Ovary (tissue), 10 donors: ENCODE measurements at places on chromosomes 1 and 21.

GRCh38 chr21:33266050-33266788, at the start of gene IL10RB:
IL10RB (plus strand) TSS chr21:33266367; CDS start chr21:33266466, 99 bp downstream.
- peak; percentile 75 for DNase-seq

- DNase-seq, result no peak
These were observed 8.7 kb downstream of the TRIM11 start for GRCh38 chr1:228397966-228398365.

- DNase-seq, result no peak
These were observed 80.0 kb upstream of the CNTN2 start for GRCh38 chr1:204962742-204963632.

- no peak for DNase-seq
These were observed 247.2 kb downstream of the LRRC7 start for GRCh38 chr1:69814926-69815325.

- DNase-seq, result no peak
These were observed 48.2 kb downstream of the HLX start for GRCh38 chr1:220927442-220927841.

- DNase-seq, result no peak
These were observed 30.9 kb downstream of the SNAP47 start for GRCh38 chr1:227766015-227766634.

- DNase-seq, result no peak
These were observed 69.9 kb upstream of the DR1 start for GRCh38 chr1:93275634-93276295.

GRCh38 chr1:147062956-147063355, 109.3 kb downstream of the PRKAB2 start:
- no peak for DNase-seq

DNA sequence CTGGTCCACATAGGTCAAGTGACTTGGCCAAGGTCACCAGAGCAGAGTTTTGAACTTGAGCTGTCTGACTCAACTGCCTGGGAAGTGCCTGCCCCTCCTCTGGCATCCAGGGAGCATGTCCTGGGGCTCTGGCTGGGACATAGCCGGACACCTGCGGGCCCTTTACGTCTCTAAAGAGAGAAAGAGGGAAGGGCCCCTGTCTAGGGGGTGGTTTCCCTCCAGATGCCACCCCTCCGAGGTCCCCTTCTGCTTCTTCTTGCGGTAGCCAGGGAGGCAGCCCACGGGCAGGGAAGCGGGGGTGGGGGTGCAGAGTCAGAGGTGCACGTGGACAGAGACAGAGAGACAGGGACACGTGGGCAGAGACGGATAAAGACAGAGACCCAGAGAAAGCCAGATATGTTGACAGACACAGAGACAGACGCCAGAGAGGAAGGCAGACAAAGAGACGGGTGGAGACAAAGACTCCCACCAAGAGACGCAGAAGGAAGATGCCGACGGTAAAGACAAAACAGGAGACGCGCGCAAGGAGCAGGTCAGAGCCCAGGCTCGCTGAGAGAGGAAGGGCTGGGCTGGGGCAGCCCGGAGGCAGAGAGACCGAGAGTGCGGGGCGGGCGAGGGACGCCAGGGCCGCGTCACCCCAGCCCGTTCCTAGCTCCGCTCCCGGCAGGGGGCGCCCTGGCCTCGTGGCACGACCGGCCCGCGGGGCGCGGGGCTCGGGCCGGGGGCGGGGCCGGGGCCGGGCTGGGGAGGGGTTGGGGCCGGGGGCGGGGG, 458 bp upstream of the ALPL start:
- peak; percentile 76 for DNase-seq

- DNase-seq, result no peak
These were observed 51.4 kb downstream of the PDE9A start for GRCh38 chr21:42704861-42705260.

DNA sequence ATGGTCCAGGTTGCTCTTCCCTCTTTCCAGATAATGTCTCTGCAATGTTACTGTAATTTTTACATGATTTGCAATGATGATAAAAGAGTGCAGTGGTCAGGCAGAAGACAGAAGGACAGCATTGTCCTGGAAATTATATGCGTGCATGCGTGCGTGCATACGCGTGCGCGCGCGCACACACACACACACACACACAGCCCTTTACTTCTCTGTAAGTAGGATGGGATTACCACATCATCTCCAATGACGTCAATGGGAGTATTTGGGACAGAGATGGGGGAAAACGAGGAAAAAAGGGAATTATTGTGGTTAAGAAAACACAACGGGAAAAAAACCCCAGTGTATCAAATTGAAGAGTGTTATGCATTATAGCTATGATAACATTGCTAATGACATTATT, 99.7 kb downstream of the SPAG17 start:
- DNase-seq, result no peak

GRCh38 chr21:28220680-28221079, 772.0 kb downstream of the LTN1 start:
- DNase-seq, result no peak

GRCh38 chr1:233928123-233928522, 23.6 kb downstream of the SLC35F3 start:
- no peak for DNase-seq

DNA sequence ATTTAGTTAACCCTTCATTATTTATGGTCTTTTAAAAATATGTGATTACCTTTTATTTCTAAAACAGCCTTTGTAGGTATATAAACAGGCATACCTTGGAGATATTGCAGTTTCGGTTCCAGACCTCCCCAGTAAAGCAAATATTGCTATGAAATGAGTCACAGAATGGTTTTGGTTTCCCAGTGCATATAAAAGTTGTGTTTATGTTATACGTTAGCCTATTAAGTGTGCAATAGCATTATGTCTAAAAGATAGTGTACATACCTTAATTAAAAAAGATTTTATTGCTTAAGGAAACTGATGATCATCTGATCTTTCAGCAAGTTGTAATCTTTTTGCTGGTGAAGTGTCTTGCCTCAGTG, 44.1 kb downstream of the XCL2 start:
- DNase-seq, result no peak

GRCh38 chr21:15686506-15686905, 43.3 kb upstream of the USP25 start:
- DNase-seq, result no peak

GRCh38 chr21:23401278-23401677, 2206.0 kb downstream of the MRPL39 start:
- DNase-seq, result no peak

- no peak for DNase-seq
These were observed 32.9 kb upstream of the COL6A1 start for GRCh38 chr21:45948576-45949141.

- DNase-seq, result no peak
These were observed 23.3 kb downstream of the TTC34 start for GRCh38 chr1:2778220-2778592.

DNA sequence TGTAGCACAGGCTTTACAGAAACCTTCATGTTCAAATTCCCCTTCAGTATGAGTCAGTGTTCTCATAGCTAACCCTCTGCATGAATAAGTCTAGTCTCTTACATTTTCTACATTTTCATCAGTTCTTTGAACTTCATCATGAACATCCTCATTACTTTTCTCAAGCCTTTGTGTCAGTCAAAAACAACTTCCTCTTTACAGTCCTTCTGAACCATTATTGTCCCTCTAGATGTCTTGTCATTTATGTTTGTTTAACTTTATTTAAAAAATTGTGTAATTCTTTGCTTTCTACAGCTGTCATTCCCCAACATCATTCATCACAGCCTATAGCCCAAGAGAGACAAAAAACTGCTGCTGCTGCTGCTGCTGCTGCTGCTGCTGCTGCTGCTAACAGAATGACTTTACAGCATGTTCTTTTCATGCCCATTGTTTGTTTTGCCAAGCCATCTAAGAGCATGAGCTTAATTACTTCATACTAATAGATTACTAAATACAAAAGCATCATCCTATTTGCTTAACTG, 133.1 kb downstream of the LRRC40 start:
- no peak for DNase-seq

DNA sequence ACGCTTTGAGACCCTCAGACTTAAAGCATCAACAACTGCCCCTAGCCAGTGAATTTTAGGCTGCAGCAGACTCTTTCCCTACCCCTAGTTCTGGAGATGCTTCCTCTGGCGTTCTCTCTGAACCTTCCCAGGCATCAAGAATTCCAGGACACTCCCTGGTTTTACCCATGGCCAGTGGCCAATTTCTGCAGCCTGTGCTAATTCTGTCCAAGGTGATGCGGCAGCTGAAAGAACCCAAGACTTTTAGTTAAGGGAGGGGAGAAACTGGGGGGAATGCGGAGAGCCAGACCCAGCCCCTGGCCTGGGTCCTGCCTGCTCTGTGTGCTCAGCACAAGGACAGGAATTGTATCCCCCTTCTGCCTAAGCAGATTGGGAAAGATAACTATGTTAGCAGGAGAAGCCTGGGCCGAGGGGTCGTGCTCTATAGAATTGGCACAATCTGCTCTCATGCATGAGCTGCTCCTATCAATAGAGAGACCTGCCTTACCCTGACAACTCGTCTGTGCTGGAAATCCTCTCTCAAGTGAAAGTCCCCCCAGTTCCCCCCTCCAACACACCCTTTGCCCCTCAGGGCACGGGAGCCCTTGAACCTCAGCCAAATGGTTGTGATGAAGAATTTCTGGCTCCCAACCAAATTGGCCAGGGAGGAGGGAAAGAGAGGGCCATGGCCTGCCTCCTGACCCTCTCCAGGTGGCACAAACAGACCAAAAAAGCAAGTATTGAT, 5.4 kb upstream of the GJA8 start:
- no peak for DNase-seq

GRCh38 chr1:167229719-167230385, 9.2 kb downstream of the POU2F1 start:
- no peak for DNase-seq

DNA sequence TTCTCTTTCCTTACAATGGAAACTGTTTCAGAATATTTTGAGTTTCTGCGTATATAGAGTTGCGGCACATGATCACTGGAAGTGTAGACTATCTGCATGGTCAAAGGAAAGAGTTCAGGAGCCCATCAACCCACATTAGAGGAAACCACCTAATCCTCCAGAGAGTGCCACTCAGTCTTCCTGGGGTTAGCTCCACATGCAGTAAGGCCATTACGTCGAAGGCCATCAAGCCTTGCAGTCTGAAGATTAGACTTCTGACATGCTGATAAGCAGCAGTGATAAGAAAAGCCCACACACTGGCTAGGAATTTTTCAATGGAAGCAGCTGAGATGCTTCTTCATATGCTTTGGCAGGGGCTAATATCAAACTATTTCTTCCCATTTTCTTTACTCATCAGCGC, 7.6 kb downstream of the ZNF669 start:
- DNase-seq, result no peak

GRCh38 chr1:36961062-36961615, 73.2 kb downstream of the GRIK3 start:
- DNase-seq, result no peak

DNA sequence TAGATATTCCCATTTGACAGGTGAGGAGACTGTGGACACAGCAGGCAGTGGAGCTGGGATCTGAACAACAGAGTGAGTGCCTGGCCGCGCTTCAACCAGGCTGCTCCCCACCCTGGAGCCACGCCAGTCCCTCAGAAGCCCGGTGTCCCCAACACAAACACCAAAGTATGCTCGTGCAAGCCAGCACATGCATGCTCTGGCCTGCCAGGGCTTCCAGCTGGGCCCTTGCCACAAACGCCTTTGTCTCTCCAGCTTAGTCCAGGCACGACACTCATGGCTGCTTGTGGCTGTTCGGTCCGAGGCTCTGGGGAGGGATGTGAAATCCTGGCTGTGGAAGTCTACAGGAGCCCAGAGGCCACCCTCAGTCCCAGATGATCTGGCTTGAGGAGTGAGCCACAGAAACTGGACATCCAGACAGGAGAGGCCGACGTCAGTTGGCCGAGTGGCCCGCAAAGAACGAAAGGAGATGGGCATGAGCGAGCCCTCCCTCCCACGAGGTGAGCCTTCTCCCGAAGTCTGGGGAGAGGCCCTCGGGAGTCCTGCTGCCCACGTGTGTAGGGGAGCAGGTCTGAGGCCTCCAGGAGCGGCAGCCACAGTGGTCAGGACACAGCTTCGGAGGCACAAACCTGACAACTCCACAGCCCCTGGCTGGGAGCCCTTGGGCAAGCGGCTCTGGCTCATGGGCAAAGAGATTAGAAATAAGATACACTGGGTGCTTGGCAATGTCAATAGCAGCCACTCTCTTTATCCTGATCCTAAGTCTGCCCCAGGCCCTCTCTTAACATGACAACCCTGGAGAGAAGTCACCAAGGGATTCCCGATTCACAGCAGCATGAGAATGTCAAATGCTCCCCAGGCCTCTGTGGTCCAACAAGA, 117.1 kb upstream of the IFFO2 start:
- no peak for DNase-seq

- DNase-seq, result no peak
These were observed 127.0 kb downstream of the NME7 start for GRCh38 chr1:169240449-169241232.

DNA sequence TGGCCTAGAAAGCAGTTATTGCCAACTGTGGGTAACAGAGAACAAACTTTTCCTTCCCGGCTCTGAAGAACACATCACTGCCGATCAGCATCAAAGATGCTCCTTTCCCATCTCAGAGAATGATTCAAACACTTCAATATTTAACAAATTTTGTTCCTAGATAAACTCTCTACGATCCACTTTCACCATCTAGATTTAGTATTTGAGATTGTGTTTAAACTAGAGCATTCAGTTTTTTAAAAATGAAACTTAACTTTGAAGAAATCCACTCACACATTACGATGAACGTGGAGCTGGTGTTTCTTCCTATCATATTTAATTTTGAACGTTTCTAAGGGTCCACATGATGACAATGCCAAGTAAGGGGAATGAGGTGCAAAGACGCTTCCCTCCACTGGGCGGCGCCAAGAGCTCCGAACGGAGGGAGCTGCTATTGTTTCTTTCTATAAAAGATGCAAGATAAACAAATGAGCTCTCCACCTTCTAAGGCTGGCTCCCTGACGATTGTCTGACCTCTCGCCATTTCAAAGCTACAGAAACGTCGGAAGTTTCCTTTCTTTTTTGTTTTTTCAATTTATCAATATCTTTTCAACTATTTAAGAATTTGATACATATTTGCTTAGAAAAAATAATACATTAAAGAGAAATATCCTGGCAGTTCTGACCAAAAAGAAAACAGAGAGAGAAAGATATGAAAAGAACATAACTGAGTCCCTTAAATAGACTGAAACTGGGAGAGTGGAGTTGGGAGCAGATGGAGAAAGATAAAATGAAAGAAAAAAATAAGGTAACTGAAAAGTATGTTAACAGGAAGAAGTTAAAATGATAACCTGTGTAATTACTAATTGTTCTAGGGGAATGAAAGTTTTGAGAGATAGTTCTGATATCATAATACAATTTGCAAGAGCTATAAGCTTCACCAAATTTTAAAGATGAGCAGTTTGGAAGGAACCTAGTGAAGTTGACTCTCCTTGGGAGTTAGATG, 4.4 kb upstream of the BARHL2 start:
- no peak for DNase-seq

GRCh38 chr1:18058981-18059605, 48.5 kb upstream of the IGSF21 start:
- no peak for DNase-seq

GRCh38 chr1:240635466-240636256, 23.7 kb upstream of the GREM2 start:
- DNase-seq, result no peak
